ENCODE measurements at places on chromosomes 16 and 17.

DNA sequence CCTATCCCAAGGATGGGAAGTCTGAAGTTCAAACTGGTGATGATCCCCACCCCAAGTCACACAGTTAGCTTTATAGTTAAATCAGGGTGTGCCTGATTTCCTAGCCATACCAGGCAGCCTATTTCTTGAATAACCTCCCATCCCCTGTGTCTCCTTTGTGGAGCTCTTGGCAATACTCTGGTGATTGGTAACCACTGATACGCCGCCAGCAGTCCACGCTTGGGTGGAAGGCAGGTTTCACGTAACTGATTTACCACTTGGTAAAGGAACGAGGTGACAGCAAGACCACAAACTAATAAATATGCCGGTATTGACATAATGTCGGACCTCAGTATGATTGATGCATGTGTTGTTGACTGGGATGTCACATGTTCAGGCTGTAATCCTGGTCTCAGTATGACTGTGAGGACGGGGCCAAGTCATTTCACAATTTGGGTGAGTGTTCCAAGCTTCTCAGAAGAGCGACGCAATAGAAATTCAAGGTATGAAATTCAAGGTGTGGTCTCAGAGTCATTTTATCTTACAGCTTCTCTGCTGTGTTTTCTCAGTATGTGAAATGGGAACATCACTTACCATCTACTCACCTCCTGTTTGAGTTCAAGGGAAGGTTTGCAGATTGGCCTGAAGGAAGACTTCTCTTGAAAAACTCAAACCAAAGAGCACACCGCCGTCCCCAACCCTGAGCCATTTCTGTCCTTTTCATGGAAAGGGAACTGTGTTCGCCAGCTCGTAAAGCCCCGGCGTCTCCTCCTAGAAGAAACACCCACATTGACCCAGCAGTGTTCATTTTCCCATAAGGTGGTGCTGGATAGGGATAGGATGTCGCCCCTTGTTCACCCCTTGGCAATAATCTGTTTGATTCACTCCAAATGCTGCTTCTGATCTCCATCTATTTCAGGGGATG, 678.9 kb downstream of the WWOX start:
- no peak for DNase-seq

DNA sequence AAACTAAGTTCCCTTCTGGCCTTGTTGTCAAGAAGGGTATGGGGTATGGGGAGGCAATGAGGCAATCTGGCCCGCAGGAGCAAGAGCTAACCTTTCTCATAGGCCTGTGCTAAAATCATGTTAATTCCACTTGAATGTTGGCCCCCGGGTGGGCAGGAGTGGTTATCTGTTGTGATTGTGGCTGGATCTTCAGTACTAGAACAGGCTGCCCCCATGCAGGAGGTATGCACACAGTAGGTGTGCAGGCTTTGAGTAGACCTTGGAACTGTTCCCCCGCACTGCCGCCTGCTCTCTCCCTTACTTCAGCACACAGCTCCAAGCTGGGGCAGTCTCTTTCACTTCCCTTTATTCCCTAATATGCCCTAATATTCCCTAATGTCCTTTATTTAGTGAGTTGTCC, 52.4 kb upstream of the TANGO6 start:
- no peak for DNase-seq

DNA sequence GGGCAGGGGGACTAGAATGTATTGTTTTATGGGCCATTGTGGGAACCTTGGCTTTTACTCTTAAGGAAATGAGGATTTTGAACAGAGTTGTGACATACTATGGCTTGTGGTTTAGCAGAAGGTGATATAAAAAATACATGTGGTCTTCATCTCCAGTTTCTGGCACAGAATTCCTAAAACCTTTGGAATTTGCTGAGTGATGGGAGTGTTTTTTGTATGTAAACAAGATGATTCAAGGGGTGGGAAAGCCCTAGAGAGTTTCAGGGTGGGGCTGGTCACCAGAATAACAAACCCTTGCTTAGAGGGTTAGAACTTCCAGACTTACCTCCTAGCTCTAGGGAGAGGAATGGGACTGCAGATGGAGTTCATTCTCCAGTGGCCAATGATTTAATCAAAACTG, 316.1 kb downstream of the PHKB start:
- DNase-seq = no peak

GRCh38 chr17:75913537-75914210, 9.0 kb upstream of the MRPL38 start:
- no peak for DNase-seq

- no peak for DNase-seq
These were observed 2.3 kb downstream of the ENPP7 start for GRCh38 chr17:79732804-79733691.

DNA sequence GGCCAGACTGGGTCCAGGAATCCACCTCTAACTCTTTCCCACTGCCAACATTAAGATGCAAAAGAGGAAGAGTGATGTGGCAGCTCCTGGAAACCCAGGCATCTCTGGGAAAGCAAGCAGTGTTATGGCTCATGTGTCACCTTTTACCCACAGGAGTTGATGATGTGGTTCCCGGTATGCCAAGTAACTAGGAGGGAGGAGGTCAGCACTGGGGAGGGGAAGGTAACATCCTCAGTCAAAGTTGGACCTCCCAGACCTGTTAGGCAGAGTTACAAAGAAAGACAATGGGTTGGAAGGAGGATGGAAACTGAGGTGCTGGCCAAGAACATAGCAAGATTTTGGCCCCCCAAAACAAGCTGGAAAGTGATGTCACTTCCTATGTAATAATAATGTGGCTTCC, 11.4 kb downstream of the KRABD2 start:
- no peak for DNase-seq

DNA sequence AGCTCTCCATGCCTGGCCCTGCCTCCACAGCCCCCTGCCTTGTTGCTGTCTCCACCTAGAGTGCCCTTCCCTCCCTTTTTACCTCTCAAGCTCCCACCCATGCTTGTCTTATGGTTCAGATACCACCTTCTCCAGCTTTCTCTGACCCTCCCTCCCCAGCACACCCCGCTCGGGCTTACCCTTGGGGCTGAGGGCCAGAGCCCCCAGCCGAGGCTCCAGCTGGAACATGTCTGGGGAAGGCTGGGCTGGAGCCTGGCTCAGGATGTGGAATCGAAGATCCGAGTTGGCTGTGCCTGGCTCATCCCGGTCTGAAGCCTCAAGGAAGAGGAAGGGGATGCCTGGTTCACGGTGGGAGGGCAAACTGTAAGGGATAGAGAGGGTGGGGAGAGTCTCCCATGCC, 3.6 kb downstream of the CDH16 start:
- DNase-seq = no peak

DNA sequence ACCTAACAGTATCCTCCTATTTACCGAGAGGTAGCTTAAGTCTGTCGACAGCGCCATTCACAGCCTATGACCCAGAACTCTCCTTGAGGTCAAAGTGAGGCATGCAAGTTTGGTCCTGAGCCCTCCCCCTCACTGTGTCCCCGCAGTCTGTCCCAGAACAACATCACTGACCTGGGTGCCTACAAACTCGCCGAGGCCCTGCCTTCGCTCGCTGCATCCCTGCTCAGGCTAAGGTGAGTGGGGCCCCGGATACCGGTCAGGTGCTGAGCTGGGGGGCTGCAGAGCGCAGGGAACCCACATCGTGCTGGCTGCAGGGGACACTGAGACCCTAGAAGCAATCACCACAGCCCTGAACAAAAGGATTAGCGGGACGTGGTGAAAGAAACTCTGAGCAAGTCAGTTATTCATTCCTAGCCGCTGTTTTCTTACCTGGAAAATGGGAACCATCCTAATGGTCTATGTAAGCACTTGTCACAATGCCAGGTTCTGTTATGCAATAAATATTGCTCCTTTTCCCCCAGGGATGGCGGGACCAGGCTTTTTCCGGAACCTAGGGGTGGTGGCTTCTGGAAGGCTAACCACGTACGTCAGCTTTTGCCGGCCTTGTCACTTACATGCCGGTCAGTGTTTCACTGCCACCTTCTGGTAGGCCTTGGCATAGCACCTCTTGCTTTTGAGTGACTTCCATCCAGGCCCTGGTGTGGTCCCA, 23.8 kb downstream of the DEXI start:
- peak; percentile 52 for DNase-seq

- no peak for DNase-seq
These were observed 3.9 kb downstream of the ABCC3 start for GRCh38 chr17:50638606-50638965.

DNA sequence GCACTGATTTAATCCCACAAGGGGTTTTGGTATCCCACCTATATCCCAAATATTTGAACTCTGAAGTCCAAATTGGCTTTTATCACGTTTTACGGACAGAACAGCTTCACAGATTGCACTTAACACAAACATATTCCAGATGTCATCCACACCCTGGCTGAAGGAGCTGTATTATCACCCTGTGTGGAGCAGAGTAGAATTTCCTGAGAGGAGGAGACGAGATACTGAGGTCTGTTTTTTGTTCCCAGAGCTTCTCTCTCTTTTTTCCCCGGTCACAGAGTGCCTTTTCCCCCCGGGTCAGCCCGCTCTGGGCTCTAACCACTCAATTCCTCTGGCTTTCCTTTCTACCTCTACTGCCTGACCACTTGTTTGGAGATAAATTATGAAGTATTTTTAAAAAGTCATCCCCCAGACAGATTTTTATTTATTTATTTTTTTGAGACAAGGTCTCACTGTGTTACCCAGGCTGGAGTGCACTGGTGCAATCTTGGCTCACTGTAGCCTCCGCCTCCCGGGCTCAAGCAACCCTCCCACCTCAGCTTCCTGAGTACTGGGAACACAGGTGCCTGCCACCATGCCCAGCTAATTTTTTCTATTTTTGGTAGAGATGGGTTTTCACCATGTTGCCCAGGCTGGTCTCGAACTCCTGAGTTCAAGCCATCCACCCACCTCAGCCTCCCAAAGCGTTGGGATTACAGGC, 30.7 kb downstream of the DNAH2 start:
- no peak for DNase-seq

DNA sequence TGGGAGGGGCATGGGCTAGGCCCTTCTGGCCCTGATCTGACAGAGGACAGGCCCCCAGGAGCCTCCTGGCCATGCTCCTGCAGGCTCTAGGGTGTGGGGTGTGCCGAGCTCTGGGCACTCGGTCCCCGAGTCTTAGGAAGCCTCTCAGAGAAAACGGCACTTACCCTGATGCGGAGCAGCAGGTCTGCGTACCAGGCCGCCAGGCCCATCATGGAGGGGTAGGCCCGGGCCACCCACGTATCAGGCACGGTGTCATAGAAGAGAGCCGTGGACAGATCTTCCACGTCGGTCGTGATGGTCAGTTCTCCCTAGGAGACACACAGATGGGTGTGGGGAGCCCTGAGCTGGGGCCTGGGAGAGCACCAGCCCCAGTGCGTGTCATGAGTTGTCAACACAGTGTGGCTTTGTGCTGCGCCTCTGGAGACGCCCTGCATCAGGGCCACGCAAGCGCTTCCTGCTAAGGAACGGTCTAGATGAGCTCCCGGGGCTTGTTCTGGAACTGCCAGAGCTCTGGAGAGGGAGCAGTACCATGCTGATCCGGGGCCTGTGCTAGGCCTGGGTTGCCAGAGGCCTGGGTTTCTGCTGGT, 47.9 kb downstream of the PGS1 start:
- no peak for DNase-seq

DNA sequence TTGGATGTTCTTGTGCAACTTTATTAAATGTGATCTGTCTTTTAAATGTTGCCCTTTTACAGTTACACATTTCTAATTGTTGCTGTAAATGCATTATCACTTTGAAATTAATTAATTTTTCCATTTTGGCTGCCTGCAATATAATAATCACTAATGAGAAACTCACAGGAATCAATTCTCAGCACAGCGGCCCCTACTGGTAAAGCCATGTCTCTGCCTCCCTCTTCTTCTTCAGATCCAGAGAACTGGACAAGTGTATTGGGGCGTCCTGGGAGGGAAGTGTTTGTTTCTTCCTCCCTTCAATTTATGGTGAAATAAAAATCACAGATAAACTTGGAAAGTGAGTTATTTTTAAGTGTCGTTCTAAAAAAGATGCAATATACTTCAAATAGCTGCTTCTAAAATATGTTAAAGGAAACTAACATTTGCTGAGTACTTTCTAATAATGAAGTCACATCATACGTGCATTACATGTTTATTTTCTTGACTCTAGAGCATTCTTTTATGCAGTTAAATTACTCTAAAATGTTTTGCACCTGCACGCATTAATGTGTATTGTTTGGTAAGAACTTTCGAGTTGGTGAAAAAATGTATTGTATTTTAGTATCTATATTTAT, 338.0 kb downstream of the WWOX start:
- peak; percentile 9 for DNase-seq

DNA sequence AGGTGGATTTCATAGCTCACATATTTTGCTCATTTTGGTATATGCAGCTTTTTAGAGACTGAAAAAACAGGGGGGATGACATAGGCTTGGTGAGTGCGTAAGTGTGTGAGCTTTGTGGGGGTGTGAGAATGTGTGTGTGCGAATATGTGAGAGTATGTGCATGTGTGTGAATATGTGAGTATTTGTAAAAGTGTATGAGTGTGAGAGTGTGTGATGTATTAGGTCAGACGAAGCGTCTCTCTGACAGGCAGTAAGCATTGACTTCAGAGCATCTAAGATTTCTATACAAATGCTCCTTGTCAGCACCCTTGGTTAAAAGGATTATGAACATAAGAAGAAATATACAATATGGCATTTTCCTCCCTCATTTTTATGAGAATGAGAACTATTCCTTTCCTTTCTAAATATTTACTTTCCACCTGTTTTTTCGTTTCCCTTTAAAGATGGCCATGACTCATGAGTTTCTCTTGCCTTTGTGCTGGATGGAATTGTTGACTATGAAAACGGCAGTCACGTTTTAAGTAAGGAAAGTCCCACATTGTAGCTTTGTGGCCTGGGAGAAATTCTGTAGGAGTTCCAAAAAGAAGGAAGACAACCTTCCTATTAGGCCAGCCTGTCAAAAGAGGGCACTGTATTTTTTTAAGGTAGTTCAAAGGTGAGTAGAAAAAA, 276.4 kb downstream of the FOXL1 start:
- DNase-seq = no peak

GRCh38 chr17:44900894-44901293, 1.6 kb upstream of the EFTUD2 start:
- no peak for DNase-seq

DNA sequence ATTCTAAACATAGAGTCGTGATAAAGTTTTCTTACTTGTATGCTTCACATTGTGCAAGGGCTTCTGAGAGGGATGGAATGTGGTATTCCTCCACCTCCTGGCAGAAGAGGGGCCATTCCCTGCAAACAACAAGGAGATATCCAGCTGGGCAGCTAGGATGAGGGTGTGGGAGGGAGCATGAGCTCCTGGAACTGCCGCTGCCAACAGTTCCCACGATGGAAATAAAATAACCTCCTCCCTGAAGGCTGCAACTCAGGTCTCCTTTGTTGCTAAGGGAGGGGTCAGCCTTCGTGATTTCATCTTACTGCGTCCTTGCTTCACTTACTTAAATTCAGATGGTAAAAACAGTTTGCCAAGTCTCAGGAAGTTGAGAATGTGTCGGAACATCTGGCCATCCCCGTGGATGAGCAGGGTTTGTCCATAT, 15.6 kb downstream of the PLEKHG4 start:
- no peak for DNase-seq

Measured in stimulated activated CD8-positive, alpha-beta memory T cell treated with anti-CD3 and anti-CD28 coated beads, Interleukin-7, amount 100 ng/mL, for 1 hour (primary cell).